Esophagus muscularis mucosa (tissue), 4 donors: ENCODE measurements at places on chromosomes 2 and 18.

GRCh38 chr2:56985609-56986008, 801.8 kb downstream of the CCDC85A start:
- no peak for DNase-seq
- no peaks in the 10 kb centered on the region for H3K4me1 ChIP-seq
- no peaks in the 10 kb centered on the region for H3K36me3 ChIP-seq
- H3K27ac ChIP-seq = no peak overlapping the region

GRCh38 chr2:185823773-185824172, 85.2 kb downstream of the FSIP2 start:
- H3K36me3 ChIP-seq = no peaks in the 10 kb centered on the region
- no peak overlapping the region for H3K27ac ChIP-seq
- DNase-seq = no peak
- no peak overlapping the region for H3K4me3 ChIP-seq
- H3K27me3 ChIP-seq = no peaks in the 10 kb centered on the region
- no peaks in the 10 kb centered on the region for H3K4me1 ChIP-seq

DNA sequence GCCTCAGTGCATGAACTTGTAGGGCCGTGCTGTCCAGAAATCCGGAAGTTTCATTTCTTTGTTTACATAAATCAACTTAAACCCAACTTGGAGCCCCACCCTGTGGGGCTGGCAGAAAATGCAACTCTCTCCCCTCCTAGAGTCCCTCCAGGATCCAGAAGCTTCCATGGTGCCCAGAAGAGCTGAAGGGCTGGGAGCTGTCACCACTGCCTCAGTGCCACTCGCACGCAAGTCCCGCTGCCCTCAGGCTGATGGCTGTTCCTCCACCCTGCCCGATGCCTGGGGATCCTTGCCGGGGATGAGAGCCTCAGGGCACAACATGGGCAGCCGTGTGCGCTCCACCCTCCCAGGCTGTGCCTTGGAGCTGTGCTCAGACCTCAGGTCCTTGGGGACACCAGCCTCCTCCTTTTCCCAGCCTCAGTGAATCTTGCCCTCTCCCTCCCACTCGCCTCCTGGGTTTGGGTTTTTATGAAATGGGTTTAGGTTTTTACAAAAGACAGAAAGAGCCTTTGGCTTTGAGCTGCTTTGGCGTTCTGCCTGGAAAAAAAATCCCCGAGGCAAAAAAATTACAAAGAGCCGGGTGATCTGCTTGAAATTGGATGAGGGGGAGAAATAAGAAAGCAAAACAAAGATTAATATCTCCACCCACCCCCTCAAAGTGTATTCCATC, 155.2 kb downstream of the TWIST2 start:
- peaks cover 27% of the 10 kb centered on the region for H3K4me1 ChIP-seq
- H3K27ac ChIP-seq = peak overlapping the region; percentile 72
- DNase-seq = no peak
- no peaks in the 10 kb centered on the region for H3K36me3 ChIP-seq
- peak overlapping the region; percentile 21 for H3K4me3 ChIP-seq
- no peaks in the 10 kb centered on the region for H3K27me3 ChIP-seq

DNA sequence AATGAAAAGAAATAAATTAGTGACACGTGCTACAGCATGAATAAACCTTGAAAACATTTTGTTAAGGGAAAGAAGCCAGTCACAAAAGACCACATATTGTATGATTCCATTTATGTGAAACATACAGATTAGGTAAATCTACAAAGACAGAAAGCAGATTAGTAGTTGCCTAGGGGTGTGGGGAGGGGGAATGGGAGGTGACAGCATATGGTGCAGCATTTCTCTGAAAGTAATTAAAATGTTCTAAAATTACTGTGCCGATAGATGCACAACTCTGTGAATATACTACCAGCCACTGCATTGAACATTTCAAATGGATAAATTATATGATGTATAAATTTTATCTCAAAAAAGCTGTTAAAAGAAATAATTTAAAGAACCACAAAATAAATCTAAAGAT, 161.0 kb downstream of the TRIB2 start:
- no peak overlapping the region for H3K4me3 ChIP-seq
- DNase-seq = no peak
- no peak overlapping the region for H3K27ac ChIP-seq

DNA sequence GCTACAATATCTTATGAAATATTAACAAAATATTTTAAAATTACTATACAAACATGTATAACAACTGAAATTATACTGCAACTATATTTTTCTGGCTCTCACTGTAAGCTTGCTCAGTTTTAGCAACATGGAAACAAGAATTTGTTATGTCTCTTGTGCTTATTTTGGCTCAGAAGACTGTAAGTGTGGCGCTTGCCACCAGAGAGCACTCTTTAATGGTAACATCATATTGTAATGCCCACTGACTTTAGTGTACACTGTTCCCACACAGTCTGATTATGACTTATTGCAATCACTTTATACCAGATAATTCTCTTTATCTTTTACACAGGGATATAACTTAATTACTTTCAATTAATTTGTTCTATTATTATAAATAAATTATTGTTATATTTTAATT, 1500.6 kb upstream of the TMEFF2 start:
- no peak for DNase-seq
- no peak overlapping the region for H3K27ac ChIP-seq
- H3K27me3 ChIP-seq = no peaks in the 10 kb centered on the region
- H3K4me3 ChIP-seq = no peak overlapping the region
- H3K36me3 ChIP-seq = no peaks in the 10 kb centered on the region
- no peaks in the 10 kb centered on the region for H3K4me1 ChIP-seq

- no peak for DNase-seq
- no peak overlapping the region for H3K27ac ChIP-seq
- H3K4me3 ChIP-seq = no peak overlapping the region
- H3K36me3 ChIP-seq = no peaks in the 10 kb centered on the region
- H3K27me3 ChIP-seq = no peaks in the 10 kb centered on the region
Observed at GRCh38 chr2:167875529-167875928, 371.9 kb downstream of the STK39 start.

DNA sequence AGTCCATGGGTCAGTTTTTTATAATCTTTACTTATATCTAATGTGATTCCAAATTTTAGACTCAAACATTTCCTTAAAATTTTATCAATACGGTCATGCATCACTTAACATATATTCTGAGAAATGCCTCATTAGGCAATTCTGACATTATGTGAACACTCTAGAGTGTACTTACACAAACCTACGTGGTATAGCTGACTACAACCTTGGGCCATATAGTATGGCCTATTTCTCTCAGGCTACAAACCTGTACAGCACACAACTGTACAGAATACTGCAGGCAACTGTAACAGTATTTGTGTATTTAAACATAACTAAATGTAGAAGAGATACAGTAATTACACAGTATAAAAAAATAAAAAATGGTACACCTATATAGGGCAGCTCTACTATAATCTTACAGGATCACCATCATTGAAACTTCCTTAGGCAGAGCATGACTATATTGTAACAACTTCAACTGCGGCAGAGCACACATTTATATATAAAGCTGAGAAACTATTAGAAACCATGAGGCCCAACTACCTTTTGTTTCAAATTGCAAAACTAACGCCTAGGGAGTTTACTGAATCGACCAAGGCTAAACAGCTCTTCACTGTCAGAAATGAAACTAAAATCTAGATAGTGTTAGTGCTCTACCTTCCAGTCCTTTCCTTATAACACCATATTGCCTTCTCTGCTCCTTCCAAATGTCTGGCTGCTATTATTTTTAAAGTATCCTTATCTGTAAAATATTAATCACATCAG, 6.9 kb downstream of the YES1 start:
- no peak overlapping the region for H3K4me3 ChIP-seq
- DNase-seq = no peak
- no peaks in the 10 kb centered on the region for H3K27me3 ChIP-seq
- H3K4me1 ChIP-seq = peaks cover 68% of the 10 kb centered on the region

GRCh38 chr2:167504061-167504460, 615.8 kb downstream of the XIRP2 start:
- H3K27me3 ChIP-seq = no peaks in the 10 kb centered on the region
- H3K36me3 ChIP-seq = no peaks in the 10 kb centered on the region
- no peaks in the 10 kb centered on the region for H3K4me1 ChIP-seq
- no peak for DNase-seq

GRCh38 chr18:12307701-12308385, at the start of gene TUBB6:
Gene TUBB6 (plus strand): TSS chr18:12308241. CDS start chr18:12308293, 52 bp downstream.
- peaks cover 56% of the 10 kb centered on the region for H3K4me1 ChIP-seq
- H3K27ac ChIP-seq = peak within 1 kb of the TSS; percentile 99
- no peaks in the 10 kb centered on the region for H3K27me3 ChIP-seq
- peak within 1 kb of the TSS; percentile 99 for H3K4me3 ChIP-seq
- DNase-seq = no peak
- peaks cover 18% of the 10 kb centered on the region for H3K36me3 ChIP-seq

GRCh38 chr2:100350661-100351185, 28.4 kb upstream of the LONRF2 start:
- no peak for DNase-seq
- H3K4me3 ChIP-seq = no peak overlapping the region
- H3K27me3 ChIP-seq = no peaks in the 10 kb centered on the region
- no peak overlapping the region for H3K27ac ChIP-seq

DNA sequence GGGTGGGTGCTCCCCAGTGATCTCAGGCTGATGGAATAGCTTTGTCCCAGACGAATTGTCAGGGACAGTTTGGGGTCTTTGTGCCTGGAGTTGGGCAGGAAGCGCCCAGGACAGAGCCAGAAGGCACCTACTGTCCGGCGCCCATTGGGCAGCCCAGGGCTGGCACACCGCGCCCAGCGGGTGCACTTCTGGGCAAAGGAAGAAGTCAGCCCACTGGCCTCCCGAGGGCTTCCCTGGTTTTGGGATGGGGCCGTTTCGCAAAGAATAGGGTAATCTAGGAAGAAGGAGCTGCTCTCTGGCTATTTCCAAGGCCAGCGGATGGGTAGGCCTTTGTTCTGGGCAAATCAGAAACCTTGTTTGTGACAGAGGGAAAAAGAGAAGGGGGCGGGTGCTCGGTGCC, 3.5 kb upstream of the SIX2 start:
- H3K4me1 ChIP-seq = peaks cover 62% of the 10 kb centered on the region
- no peak for DNase-seq
- H3K4me3 ChIP-seq = no peak overlapping the region
- no peaks in the 10 kb centered on the region for H3K36me3 ChIP-seq

GRCh38 chr2:36455788-36456187, 100.2 kb downstream of the CRIM1 start:
- peaks cover 96% of the 10 kb centered on the region for H3K4me1 ChIP-seq
- no peaks in the 10 kb centered on the region for H3K36me3 ChIP-seq
- no peak for DNase-seq
- H3K4me3 ChIP-seq = no peak overlapping the region

DNA sequence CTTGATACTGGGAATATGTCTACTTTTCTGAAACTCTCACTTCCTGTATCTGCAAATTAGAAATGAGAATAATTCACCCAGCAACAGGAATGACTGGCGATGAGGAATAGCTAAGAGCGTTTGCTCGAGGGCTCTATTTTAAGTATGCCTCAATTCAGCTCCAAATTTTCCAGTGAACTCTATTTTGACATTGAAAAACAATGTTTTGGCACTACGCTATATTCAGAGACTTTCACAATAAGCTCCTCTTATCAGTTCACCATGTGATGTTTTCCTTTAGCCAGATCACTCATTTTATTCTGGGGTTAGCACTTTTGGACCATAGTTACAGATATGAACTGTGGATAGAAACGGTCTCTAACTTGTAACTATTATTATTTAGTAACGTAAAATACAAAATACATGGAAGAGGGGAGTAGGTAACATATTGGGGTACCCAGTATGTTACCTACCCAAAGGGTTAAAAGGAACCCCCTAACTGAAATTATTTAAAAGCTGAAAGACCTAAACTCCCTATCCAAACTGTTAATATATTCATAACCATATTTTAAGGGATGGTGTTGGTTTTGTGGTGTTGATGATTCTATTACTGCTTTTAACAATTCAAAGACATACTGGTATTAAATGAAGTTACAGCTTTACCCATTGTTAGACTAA, 28.1 kb downstream of the SLC40A1 start:
- H3K36me3 ChIP-seq = no peaks in the 10 kb centered on the region
- H3K27me3 ChIP-seq = no peaks in the 10 kb centered on the region
- peak overlapping the region; percentile 15 for H3K27ac ChIP-seq
- H3K4me3 ChIP-seq = no peak overlapping the region
- no peak for DNase-seq

DNA sequence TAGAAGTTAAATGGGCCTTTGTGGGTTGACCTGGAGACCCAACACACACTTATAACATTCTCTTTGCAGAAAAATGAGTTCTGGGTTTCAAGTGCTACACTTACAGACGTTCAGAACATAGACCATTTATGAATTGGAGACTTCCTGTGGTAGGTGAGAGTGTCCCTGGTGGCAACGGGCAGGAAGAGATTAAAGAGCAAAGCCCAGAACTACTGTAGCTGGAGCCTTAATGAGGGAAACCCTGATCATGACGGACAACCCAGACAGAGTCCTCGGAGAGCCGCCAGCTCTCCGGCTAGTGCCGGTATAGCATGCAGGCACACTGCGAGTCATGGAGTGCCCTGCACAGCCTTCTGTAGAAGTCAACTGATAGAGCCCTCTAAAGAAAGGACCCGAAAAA, 44.5 kb upstream of the RMDN2 start:
- no peak overlapping the region for H3K4me3 ChIP-seq
- H3K27me3 ChIP-seq = no peaks in the 10 kb centered on the region
- peaks cover 12% of the 10 kb centered on the region for H3K4me1 ChIP-seq
- H3K27ac ChIP-seq = no peak overlapping the region
- DNase-seq = no peak

DNA sequence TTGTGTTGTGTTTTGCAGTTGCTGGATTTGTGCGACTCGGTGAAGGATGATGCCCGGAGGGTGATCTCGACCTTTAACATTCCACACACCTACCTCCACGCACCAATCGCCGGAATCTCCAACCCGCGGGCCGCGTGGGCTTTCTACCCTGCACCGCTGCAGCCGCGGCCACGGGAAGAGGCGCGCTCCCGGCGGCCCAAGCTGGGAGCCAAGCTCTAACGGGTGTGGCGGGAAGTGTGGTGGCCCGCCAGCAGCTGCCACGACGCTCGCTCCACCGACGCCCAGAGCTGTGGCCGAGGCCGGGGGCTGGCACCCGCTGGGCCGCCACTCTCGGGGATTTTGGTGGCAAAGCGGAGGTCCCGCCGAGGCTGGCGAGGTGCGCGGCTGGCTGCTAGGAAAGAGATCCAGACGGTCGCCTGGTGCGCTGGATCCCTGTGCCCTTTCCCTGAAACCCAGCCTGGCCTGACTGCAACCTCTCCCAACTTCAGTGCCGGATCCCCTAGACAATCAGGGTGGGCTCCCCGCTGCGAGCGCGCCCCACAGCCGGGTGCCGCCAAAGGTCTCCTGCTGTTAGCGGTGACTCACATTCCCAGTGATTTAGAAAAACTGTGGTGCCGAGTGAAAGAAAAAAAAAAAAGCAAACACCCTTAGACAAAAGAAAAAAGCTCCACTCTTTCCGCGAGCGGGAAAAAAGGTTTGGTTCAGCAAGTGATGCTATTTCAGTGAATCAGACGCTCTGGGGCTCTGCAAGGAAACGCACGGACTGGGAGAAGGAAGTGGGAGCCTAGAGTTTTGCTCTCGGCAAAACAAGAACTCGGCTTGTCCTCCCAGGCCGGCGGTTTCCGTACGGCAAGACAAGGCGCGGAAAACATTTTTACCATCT, 2.9 kb upstream of the BCL2L11 start:
- H3K27ac ChIP-seq = peak overlapping the region; percentile 46
- peaks cover 6% of the 10 kb centered on the region for H3K27me3 ChIP-seq
- peak overlapping the region; percentile 82 for H3K4me3 ChIP-seq
- DNase-seq = peak; percentile 91
- no peaks in the 10 kb centered on the region for H3K36me3 ChIP-seq

GRCh38 chr2:105261061-105261460, 19.5 kb downstream of the GPR45 start:
- no peaks in the 10 kb centered on the region for H3K27me3 ChIP-seq
- peaks cover 20% of the 10 kb centered on the region for H3K36me3 ChIP-seq
- H3K4me3 ChIP-seq = no peak overlapping the region
